Bronchus fibroblast of lung (primary cell): ENCODE measurements at places on chromosomes 7 and 10. TPM values are rescaled to one million over a fixed set of nuclear protein-coding genes. Genes with fewer than 3 reads are reported as not detected.

The FGL2 gene
- 0.15 and 0.34 TPM in 2 replicates for total RNA-seq

The ACTR3C gene
- 0.17 and 0.45 TPM in 2 replicates for total RNA-seq

The AMZ1 gene
- not detected in 2 replicates for total RNA-seq

The SLC13A4 gene
- 0.17 and 0.59 TPM in 2 replicates for total RNA-seq

The IRF5 gene
- 0.34 and 0.45 TPM in 2 replicates for total RNA-seq

The C7orf33 gene
- total RNA-seq: not detected in 2 replicates

The AGAP5 gene
- 2.5 TPM in 2 replicates for total RNA-seq

The ZP3 gene
- total RNA-seq: 0.84 and 2.5 TPM in 2 replicates

The TMEM213 gene
- not detected in 2 replicates for total RNA-seq

The SNX10 gene
- 0.17 and 0.74 TPM in 2 replicates for total RNA-seq

The CDNF gene
- 0.34 and 1.9 TPM in 2 replicates for total RNA-seq

The GNAT3 gene
- not detected in 2 replicates for total RNA-seq

The FAM13C gene
- 0.50 and 1.0 TPM in 2 replicates for total RNA-seq
